ENCODE measurements at places on chromosomes 2 and 18.

GRCh38 chr2:149038442-149039212, at the start of gene LYPD6B:
Gene LYPD6B, plus strand, starts transcription at chr2:149038699. Its CDS starts 92,250 bp downstream, at chr2:149130949.
- DNase-seq: no peak

DNA sequence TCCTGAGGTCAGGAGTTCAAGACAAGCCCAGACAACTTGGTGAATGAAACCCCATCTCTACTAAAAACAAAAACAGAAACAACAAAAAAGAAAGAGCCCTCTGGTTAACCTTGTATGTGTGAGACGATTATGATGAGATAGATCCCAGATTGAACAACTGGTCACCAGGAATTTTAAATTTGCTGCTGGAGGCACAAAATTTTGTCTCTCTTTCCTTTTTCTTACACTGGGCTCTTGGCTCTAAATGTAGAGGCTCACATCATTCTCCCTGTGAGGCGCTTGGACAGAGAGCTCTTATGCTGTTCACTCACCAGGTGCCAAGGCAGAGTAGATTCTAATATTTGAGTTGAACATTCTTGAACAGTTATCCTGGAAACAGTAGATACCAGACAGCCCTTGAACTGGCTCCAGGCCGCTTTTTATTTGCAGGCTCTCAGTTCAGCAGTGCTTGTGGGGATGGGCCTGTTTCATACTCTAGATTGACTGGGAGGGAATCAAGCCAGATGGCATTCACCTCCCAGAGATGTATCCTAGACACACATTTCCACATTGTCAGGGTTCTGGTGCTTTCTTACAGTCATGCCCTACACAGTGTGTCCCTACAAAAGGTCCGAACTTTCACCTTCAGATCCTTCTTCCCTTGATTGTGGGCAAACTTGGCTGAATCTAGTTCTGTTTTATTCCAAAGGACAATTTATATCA, 1159.6 kb downstream of the RPIA start:
- no peak for DNase-seq

- peak; percentile 44 for DNase-seq
Measured at GRCh38 chr18:25284861-25285550, 67.0 kb downstream of the ZNF521 start.

DNA sequence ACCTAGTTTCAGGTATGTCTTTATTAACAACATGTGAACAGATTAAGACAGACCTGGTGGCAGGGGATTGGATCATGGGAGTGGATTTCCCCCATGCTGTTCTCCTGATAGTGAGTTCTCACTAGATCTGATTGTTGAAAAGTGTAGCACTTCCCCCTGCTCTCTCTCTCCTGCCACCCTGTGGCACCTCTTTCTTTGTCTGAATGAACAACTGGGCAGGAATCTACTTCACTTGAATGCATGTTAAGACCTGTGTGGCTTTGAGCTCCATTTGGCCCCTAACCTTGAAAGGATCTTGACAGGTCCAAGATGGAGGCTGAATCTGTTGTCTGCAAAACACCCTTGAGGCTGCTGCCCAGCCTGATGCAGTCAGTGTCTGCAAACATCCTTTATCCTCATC, 194.4 kb downstream of the RNF144A start:
- no peak for DNase-seq

DNA sequence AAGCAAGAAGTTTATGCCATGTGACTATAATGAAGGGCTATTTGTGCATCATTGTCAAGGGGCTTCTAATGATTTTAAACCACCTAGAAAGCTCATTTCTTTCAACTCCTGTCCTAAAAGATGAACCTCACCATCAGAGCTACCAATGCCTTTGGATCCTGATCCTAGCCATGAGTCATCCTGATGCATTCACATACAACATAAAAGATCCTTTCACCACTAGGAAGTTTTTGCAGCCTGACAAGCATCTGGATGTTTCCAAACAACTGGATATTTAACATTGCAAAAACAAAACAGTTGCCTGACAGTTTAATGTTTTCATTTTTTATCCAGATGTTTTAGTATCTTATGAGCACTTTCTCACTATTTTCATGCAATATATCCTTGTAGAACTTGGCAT, 425.3 kb downstream of the MBD2 start:
- DNase-seq: no peak

GRCh38 chr2:54422072-54422581, 34.0 kb upstream of the SPTBN1 start:
- DNase-seq: no peak

DNA sequence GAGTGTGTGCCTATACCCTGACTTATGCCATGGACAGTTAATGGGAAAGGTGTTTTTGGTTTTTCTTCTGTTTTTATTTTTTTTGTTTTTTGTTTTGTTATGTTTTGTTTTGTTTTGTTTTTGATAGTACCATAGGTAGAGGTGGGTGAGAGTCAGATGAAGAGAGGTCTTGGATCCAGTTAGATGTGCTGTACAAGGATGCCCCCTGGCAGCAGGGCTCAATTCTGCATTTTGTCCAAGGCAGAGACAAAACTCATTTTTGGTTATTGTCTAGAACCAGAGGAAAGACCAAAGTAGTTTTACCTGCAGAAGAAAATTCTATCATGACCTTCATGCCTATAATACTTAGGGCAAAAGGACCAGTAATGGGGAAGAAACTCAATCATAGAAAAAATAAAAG, 48.5 kb downstream of the SLC5A7 start:
- DNase-seq: no peak

- DNase-seq: no peak
Measured at GRCh38 chr2:239621611-239622010, 220.8 kb upstream of the HDAC4 start.

DNA sequence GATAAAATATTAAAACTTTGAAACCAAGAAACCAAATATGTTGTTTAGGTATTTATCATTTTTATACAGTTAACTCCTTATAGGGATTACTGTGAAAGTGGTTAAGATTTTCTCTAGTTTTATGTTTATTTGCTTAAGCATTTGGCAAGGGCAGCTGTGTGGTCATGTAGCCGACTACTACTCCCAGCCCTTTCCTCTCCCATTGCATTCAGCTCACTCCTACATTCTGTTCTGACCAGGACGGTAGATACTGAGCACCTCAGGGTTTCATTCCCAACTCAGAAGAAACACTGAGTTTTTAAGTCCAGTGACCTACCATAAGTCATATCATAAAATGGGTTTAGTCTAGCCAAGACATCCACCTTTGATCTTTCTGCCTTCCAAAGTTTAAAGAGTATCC, 19.8 kb downstream of the FZD5 start:
- no peak for DNase-seq

GRCh38 chr2:12612671-12613070, 104.1 kb upstream of the TRIB2 start:
- DNase-seq: no peak

DNA sequence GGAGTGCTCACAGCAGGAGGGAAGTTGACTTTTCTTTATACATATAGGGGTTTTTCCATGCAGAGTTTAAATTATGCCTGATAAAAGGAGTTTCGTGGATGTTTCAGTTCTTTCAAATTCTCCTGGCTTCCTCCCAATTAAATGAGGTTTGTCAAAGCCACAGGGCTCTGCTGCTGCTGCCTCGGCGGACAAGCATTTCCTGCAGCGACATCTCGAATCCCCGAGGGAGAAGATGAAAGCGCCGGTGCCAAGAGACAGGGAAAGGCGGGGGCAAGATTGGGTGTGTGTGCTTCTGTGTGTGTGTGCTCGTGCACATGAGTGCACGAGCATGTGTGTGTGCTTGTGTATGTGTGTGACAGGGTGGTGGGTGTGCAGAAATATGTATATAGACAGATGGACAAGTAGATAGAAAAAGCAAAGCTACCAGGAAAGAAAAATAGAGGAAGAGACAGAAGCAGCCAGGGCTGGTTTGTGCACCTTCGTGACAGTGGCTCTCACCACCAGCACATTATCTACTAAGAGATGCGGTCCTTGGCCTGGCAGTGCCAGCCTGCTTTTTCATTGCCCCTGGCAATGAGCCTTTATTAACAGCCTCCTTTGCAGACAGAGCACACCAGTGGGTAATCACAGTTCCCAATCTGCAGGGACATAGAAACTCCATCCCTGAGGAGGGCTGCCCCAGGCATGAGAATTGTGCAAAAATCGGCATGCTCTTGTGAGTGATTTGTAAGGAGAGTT, 76.2 kb downstream of the CDK15 start:
- DNase-seq: no peak

DNA sequence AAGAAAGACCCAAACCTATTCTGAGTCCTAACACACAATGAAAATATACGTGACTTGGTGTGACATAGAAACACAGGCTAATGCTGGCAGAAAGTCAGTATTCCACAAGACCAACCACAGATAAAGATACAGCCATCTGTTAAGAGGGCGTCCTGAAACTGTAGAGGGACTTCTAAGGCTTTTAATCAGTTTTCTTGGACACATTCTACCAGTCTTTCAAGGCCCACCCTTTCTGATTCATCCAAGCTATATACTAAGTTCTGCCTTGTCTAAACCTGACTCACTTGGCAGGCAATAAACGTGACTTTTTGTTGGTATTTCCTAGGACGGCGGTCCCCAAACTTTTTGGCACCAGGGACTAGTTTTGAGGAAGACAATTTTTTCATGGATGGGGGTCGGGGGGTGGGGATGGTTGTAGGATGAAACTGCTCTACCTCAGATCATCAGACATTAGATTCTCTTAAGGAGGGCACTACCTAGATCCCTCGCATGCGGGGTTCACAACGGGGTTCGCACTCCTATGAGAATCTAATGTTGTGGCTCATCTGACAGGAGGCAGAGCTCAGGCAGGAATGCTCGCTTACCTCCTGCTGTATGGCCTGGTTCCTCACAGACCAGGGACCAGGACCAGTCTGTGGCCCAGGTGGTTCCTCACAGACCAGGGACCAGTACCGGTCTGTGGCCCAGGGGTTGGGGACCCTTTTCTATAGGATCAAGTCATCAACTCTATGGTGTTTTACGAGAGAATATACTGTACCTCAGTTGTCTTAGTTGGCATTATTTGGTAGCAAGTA, 61.4 kb downstream of the SP3 start:
- DNase-seq: peak; percentile 26

GRCh38 chr2:196166876-196167275, 4.5 kb downstream of the STK17B start:
- DNase-seq: peak; percentile 98

DNA sequence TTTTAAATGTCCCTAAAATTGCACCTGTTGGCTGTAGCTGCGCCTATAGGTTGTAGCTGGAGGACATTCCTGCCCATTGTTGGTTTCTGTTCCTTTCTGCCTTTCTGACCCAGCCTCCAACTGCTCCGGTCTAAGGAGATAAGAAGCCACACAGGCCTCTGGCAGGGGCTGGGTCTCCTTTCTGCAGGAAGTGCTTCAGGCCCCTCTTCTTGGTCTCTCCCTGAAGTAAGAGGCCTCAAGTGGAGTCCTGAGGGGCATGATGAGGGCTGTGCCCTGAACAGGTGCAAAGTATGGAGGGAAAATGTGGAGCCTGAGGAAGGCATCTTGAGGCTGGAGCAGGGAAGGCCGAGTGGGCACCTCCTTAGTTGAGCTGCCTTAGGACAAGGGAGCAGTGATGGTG, 10.4 kb upstream of the SFTPB start:
- DNase-seq: no peak

DNA sequence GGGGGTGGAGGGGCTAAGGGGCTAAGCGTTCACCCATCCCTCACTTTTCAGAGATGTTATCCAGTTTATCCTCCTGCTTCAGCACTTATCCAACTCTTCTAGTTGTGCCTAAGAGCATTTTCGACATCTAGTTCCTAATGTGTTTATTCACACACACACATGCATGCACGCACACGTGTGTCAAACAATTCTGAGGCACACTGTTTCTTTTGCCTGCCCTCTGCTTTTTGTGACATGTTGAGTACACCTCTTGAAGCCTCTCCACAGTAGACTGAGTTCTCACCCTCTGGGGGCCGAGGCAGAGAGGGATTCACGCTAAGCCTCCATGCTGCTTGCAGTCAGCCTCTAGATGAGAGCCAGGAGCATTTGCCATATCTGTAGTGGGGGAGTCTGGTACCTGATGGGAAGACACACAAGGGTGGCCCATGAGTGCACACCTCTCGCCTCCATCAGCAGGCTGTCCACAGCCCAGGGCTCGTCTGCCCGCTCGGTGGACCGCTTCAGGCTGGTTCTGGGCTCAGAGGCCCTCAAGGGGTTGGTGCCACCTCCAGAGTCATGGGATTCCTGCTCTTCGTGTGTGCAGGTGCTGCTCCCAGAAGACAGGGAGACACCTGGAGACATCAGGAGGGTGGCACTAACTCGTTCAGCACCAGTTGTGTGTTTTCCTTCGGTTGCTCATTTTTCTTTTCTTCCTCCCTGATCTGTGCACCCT, 11.9 kb downstream of the TWIST2 start:
- DNase-seq: no peak

GRCh38 chr2:219527076-219527394, 12.8 kb downstream of the ASIC4 start:
- DNase-seq: no peak

DNA sequence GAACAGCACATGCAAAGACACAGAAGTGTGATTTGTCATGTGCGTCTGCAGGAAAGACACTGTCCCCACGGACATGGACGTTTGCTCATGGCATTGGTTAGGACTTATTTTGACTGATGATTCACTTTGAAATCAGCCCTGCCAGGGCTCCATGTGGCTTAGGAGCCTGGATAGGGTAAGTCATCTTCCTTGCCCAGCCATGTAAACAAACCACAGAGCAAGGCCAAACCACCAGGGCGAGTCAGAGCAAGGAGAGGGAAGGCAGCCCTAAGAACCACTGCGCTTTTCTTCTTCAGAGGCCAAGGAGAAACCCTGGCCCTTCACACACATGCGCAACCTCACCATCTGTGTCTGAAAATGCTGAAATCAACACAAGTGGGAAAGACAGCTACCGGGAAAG, 88.8 kb downstream of the GFPT1 start:
- peak; percentile 97 for DNase-seq

All from amniotic epithelial cell (primary cell).